ENCODE measurements at places on chromosomes 5 and 9. TPM values are rescaled to one million over a fixed set of nuclear protein-coding genes. Genes with fewer than 3 reads are reported as not detected.

CCDC183 gene
- polyA plus RNA-seq = 5.0 TPM

DNA sequence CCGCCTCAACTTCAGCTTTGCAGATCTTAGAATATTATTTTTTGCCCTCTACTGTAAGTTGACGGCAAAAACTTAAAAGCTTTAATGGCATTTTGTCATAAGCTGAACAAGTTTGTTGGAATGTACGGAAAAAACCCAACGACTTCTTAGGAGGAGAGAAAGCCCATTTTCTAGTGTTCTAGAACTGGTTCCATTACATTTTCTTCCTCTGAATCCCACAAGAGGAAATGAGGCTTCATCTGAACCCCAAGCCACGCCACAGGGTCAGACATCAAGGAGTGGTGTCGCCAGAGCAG is 113.7 kb downstream of the LHFPL2 start:
- no peak for DNase-seq
- H3K4me3 ChIP-seq = no peak overlapping the region

GRCh38 chr9:124286292-124286931 is 28.7 kb downstream of the NEK6 start:
- DNase-seq = no peak
- peaks cover 52% of the 10 kb centered on the region for H3K4me1 ChIP-seq
- H3K4me3 ChIP-seq = no peak overlapping the region
- peak overlapping the region; percentile 52 for H3K27ac ChIP-seq
- no peaks in the 10 kb centered on the region for H3K27me3 ChIP-seq

DNA sequence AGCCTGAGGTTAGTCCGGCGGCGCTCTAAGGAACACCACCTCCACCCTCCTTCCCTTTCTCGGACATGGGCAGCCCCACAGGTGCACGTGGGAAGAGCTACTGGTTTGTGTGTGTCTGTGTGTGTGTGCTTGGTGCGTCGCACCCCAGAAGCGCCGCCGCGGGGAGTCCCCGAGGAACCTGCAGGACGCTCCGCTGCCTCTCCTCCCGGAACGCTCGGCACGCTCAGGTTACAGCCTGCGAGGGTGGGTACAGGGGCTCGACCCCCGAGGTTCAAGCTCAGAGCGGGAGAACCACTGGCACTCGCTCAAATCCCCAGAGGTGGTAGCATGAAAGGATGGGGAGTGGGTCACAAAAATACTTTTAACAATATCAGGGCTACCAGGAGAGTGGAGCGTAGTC is 2.0 kb downstream of the ASTN2 start:
- H3K4me1 ChIP-seq = no peaks in the 10 kb centered on the region
- peaks cover 55% of the 10 kb centered on the region for H3K27me3 ChIP-seq
- H3K36me3 ChIP-seq = no peaks in the 10 kb centered on the region
- no peak for DNase-seq

GRCh38 chr5:137309290-137309689 is 189.8 kb downstream of the SPOCK1 start:
- no peak overlapping the region for H3K4me3 ChIP-seq
- no peaks in the 10 kb centered on the region for H3K27me3 ChIP-seq
- no peak for DNase-seq
- no peaks in the 10 kb centered on the region for H3K36me3 ChIP-seq
- no peak overlapping the region for H3K27ac ChIP-seq

Measured in thymus (tissue), 14 donors.